ENCODE measurements at places on chromosomes 11 and 22.
A peak's percentile ranks its signal among the peaks of the same experiment; 100 is the strongest.

GRCh38 chr22:25360891-25361645, 141.6 kb downstream of the CRYBB2 start:
- no peak for DNase-seq

GRCh38 chr11:127607487-127608085, 607.0 kb upstream of the KIRREL3 start:
- no peak for DNase-seq

GRCh38 chr11:76673176-76674142, 2.9 kb upstream of the LRRC32 start:
- no peak for DNase-seq

- peak; percentile 27 for DNase-seq
Observed at GRCh38 chr11:14764579-14765527, 121.2 kb downstream of the PDE3B start.

- DNase-seq, result no peak
Observed at GRCh38 chr11:131423688-131424087, 53.3 kb downstream of the NTM start.

GRCh38 chr22:42902875-42903510, 45.9 kb upstream of the ARFGAP3 start:
- DNase-seq, result no peak

GRCh38 chr11:34996958-34997357, 80.5 kb downstream of the PDHX start:
- DNase-seq, result no peak

- DNase-seq, result no peak
Observed at GRCh38 chr22:50337262-50338041, 5.7 kb upstream of the PPP6R2 start.

DNA sequence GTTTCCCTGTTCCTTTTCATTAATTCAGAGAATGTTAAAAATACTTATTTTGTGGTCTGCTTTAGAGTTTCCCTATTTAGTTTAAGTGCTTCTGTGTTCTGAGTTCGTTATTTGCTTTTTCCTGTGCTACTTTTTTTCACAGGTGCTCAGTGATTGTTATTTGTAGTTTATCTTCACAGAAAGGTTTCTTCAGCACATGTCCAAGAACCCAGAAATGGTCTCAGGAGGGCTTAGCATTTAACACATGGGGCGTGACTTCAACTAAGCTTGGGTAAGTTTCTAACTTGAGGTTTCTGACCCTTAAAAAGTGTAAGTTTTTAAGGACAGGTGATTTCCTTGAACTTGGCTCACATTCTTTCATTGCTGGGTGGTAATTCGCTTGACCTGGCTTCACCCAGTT, 157.3 kb downstream of the AASDHPPT start:
- DNase-seq, result no peak

GRCh38 chr11:72876147-72876546, 61.9 kb downstream of the ATG16L2 start:
- no peak for DNase-seq

- no peak for DNase-seq
Observed at GRCh38 chr11:104876861-104877431, 21.3 kb downstream of the CASP12 start.

GRCh38 chr11:67500831-67501715, 4.1 kb downstream of the PITPNM1 start:
- no peak for DNase-seq

DNA sequence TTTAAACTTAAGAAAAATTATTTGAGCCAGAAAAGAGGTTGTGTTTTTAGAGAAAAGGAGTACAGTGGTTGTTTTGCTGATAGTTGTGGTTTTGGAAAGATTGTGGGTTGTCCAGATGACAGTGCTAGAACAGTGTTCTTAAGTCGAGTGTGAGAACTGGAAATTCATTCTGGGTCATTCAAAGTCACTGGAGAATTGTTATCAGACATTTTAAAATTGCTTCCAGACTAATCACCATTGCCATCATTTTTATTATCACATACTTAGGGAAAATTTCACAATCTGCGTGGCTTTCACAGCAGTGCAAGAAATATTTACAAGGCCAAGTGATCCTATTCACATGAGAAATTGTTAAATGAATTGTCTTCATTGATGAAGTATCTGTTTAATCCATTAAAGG, 242.2 kb upstream of the DDI1 start:
- no peak for DNase-seq

DNA sequence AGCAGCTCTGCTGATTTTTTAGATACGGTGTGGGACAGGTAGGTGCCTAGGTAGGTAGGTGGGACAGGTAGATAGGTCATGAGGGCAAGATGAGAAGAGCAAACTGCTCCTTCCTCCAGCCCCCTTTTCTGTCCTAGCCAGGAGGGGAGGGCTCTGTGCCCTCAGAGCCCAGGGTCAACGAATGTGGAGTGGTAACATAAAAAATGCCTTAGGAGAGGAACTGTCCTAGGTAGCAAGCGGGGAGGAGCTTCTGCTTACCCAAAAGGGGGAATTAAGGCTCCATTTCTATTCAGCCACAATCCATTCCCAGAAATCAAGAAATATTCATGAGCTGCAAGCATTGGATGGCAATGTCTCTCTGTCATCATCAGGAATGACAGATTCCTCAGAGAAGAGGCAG, 234.8 kb downstream of the GRIK4 start:
- DNase-seq, result no peak

GRCh38 chr11:111220721-111221120, 24.8 kb upstream of the POU2AF2 start:
- DNase-seq, result no peak
